Right atrium auricular region (tissue), 2 donors: ENCODE measurements at places on chromosomes 11 and 22.

- no peak for DNase-seq
- no peaks in the 10 kb centered on the region for H3K36me3 ChIP-seq
- no peak overlapping the region for H3K4me3 ChIP-seq
- H3K27ac ChIP-seq = no peak overlapping the region
- H3K4me1 ChIP-seq = peaks cover 33% of the 10 kb centered on the region
These were observed 12.7 kb downstream of the C11orf91 start for GRCh38 chr11:33687733-33688479.

DNA sequence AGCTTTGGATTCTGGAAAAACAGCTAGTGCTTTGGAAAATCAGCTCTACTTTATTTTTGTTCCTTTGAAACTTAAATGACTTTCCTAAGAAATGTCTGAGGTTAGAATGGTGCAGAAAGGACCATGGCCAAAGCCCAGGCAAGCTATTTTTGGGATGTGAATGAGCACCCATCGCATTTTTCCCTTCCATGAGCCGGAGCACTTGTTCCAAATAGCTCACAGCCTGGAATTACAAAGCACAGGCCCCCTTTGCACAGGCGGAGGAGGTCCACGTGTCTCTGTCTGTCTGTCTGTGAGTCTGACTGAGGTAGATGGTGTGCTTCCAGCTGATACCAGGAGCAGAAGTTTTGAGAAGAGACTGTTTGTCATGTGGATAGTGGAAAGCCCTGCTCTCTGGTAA, 50.7 kb downstream of the MICAL2 start:
- no peak overlapping the region for H3K4me3 ChIP-seq
- peaks cover 98% of the 10 kb centered on the region for H3K4me1 ChIP-seq
- no peak for DNase-seq
- H3K36me3 ChIP-seq = peaks cover 9% of the 10 kb centered on the region

GRCh38 chr22:40757071-40757470, 62.1 kb downstream of the SLC25A17 start:
- H3K27me3 ChIP-seq = no peaks in the 10 kb centered on the region
- H3K27ac ChIP-seq = no peak overlapping the region
- DNase-seq = no peak
- H3K36me3 ChIP-seq = no peaks in the 10 kb centered on the region
- no peak overlapping the region for H3K4me3 ChIP-seq

DNA sequence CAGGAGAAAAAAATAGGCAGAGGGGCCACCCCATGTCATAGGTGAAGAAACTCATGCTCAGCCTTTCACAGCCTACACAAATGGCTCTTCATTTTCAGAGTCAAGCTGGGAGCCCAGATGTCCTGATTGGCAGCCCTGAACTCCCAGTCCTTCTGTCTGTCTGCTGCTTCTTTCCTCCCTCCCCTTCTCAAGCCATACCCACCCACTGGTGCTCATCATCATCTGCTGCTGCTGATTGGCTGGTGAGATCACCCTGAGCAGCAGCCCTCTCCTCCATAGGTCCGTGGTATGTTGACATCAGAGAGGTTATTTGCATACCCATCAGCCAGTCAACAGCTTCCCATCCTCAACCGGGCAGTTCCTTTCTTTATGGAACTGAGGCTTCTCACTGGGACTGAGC, 46.1 kb upstream of the PRDM11 start:
- H3K36me3 ChIP-seq = no peaks in the 10 kb centered on the region
- H3K27me3 ChIP-seq = no peaks in the 10 kb centered on the region
- no peak for DNase-seq
- H3K4me1 ChIP-seq = peaks cover 21% of the 10 kb centered on the region
- H3K27ac ChIP-seq = no peak overlapping the region

- no peaks in the 10 kb centered on the region for H3K27me3 ChIP-seq
- H3K4me1 ChIP-seq = peaks cover 19% of the 10 kb centered on the region
- peak overlapping the region; percentile 15 for H3K27ac ChIP-seq
- H3K36me3 ChIP-seq = no peaks in the 10 kb centered on the region
- DNase-seq = no peak
These were observed 81.7 kb downstream of the CCDC34 start for GRCh38 chr11:27281276-27281675.

GRCh38 chr22:38766076-38766777, 10.4 kb upstream of the SUN2 start:
- no peak for DNase-seq
- no peaks in the 10 kb centered on the region for H3K4me1 ChIP-seq
- no peak overlapping the region for H3K27ac ChIP-seq
- no peak overlapping the region for H3K4me3 ChIP-seq

DNA sequence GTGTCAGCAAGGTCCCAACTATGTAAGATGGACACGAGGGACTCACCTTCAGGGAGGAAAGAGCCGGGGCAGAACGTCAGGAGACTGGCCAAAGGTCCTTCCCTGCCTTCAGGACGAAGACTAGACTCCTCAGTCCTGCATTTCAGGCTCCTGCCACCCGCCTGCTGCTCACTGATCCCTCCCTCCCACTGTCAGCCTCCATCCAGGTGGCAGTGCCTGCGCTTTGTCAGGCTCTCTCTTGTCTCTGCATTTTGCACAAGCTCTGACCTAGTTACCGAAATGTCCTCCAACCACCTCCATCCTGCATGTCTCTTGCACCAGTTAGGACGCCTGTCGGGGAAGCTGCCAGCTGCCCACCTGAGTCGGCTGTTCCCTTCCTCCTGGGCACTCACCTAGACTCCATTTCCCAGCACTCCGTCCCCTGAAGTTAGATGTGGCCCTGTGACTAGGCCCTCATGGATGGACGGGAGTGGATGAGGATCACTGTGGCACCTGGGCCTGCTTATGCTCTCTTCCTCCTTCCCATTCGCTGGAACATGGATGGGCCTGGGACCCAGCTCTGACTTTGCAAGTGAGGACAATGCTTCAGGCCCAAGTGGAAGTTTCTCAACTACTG, 8.0 kb downstream of the B3GNT6 start:
- no peak overlapping the region for H3K4me3 ChIP-seq
- peaks cover 18% of the 10 kb centered on the region for H3K27me3 ChIP-seq
- H3K27ac ChIP-seq = no peak overlapping the region
- peaks cover 18% of the 10 kb centered on the region for H3K4me1 ChIP-seq
- no peaks in the 10 kb centered on the region for H3K36me3 ChIP-seq

DNA sequence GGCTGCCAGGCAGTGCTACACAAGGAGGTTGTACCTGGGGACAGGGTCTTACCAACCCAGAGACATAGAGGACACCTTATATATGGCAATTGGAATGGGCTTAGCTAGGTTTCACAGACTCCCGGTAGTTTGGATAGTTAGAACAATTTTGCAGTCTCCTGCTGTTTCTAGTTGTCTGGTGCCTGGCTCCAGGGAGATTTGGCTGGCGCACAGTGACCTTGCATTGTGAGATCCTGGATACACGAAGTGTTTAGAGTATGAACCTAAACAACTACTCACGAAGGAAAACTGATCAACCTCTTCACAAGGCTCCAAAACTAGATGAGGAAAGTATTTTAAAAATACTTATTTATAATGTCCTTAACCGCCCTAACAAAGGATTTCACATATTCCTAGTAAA, 614.7 kb downstream of the FAM181B start:
- H3K4me3 ChIP-seq = no peak overlapping the region
- H3K27ac ChIP-seq = no peak overlapping the region
- DNase-seq = no peak
- no peaks in the 10 kb centered on the region for H3K36me3 ChIP-seq

- no peaks in the 10 kb centered on the region for H3K36me3 ChIP-seq
- H3K27ac ChIP-seq = no peak overlapping the region
- H3K27me3 ChIP-seq = no peaks in the 10 kb centered on the region
These were observed 43.2 kb upstream of the OVCH2 start for GRCh38 chr11:7749456-7749855.

GRCh38 chr11:103031834-103032233, 60.1 kb downstream of the DCUN1D5 start:
- DNase-seq = no peak
- no peaks in the 10 kb centered on the region for H3K36me3 ChIP-seq
- no peaks in the 10 kb centered on the region for H3K27me3 ChIP-seq
- H3K4me1 ChIP-seq = no peaks in the 10 kb centered on the region
- no peak overlapping the region for H3K27ac ChIP-seq
- no peak overlapping the region for H3K4me3 ChIP-seq
